ENCODE measurements at places on chromosomes 3 and 15. TPM values are rescaled to one million over a fixed set of nuclear protein-coding genes. Genes with fewer than 3 reads are reported as not detected.

GRCh38 chr3:17901893-17902292 is 159.5 kb upstream of the TBC1D5 start:
- peak; percentile 88 for DNase-seq

- no peak for DNase-seq
Measured at GRCh38 chr15:96947296-96948229, 617.1 kb downstream of the NR2F2 start.

- DNase-seq: no peak
Measured at GRCh38 chr3:109338322-109338721, 976 bp upstream of the DPPA4 start.

- DNase-seq: no peak
Measured at GRCh38 chr15:88912500-88912921, 668 bp downstream of the MFGE8 start.

DNA sequence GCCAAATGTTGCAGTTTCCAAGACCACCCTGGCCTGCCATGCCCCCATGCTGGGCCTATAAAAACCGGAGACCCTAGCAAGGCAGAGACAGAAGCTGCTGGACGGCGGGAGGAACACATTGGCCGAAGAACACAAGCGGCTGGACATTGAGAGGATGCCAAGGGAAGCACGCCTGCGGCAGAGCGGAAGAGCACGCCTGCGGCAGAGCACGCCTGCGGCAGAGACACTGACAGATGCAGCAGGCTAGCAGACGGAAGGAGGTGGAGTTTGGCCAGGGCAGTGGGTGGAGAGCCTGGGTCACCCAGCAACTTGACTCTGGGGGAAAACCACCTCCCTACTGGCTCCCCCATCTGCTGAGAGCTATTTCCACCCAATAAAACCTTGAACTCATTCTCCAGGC is 322.3 kb upstream of the TBL1XR1 start:
- no peak for DNase-seq

- DNase-seq: no peak
Measured at GRCh38 chr3:84140631-84141030, 818.2 kb upstream of the CADM2 start.

DNA sequence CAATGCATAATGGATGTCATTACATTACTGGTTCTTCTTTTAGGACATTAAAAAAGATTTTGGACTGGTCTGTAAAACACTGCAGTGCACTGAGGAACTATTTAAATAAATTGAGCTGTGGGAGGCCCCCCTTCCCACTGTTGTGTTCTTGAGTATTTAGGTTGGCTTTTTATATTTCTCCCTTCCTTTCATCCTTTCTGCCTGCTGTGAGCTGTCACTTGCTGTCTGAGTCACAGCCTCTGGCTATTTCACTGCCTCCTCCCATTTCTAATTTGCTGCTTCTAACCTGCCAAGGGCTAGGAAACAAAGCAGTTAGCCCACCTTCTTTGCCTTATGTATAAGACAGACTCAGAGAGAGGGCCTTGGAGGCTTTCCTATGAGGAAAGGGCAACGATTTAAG is 89.0 kb upstream of the FNDC3B start:
- no peak for DNase-seq

GRCh38 chr3:99928771-99929744 is 111.4 kb downstream of the CMSS1 start:
- DNase-seq: no peak

- DNase-seq: no peak
Measured at GRCh38 chr15:83320404-83320803, 35.9 kb upstream of the BNC1 start.

MYZAP gene
- total RNA-seq: not detected

COL6A5 gene
- not detected for total RNA-seq

ZSCAN2 gene
- total RNA-seq: 12.0 TPM

MYO5C gene
- 4.1 TPM for total RNA-seq

CYP1A1 gene
- total RNA-seq: 0.29 TPM

CPB1 gene
- not detected for total RNA-seq

IGDCC3 gene
- not detected for total RNA-seq
